AML-193 (cell line): ENCODE measurements at places on chromosomes 5 and 9.

DNA sequence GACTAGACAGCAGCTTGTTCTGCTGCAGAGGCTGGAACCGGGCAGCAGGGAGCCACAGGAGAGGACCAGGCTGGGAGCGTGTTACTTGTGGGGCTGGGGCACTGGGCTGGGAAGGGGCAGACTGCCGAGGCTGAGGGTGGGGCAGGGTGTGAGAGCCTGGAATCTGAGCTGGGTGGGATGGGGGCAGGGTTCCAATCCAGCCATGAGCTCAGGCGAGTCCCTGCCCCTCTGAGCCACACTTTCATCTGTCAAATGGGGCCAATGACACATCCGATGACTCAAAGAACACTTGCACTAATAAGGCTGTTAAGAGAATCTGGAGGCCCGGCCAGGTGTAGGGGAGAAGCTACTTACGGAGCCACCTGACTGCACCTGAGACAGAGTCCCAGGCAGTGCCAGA is 18.7 kb upstream of the WDR38 start:
- DNase-seq = no peak

DNA sequence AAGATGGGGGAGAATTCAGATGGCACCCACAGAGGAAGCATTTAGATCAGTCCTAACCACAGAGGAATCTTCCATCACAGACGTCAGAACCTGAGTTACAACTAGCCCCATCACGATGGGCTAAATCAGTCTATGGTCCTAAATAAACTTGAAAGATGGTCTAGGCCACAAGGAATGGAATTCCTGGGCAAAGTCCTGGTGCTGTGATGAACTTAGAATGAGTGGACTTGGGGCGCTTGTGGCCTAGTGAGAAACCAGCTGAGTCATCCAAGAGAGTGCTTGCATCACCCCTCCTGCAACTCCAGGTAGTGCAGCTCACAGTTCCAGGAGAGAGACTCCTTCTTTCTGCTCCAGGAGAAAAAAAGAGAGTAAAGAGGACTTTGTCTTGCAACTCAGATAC is 722.9 kb upstream of the RGMB start:
- no peak for DNase-seq

DNA sequence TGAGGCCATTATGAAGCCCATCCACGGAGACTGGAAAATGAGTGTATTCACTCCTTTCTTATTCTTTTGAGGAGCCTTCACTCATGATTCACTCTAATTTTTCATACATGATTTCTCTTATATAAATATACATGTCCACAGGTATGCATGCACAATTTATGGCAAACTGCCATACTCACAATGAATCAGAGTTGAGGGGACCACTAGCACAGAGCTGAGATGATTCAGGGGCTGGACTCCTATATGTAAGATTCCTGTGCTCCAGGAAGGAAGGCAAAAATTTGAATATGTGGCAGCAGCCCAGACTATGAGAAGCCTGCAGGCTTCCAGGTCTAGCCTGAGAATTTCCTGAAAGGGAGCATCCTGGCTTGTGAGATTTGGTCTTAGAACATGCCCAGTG is 484.6 kb downstream of the PRELID2 start:
- DNase-seq = no peak

- DNase-seq = peak; percentile 19
These were observed 86.5 kb upstream of the CCDC112 start for GRCh38 chr5:115382989-115383388.

DNA sequence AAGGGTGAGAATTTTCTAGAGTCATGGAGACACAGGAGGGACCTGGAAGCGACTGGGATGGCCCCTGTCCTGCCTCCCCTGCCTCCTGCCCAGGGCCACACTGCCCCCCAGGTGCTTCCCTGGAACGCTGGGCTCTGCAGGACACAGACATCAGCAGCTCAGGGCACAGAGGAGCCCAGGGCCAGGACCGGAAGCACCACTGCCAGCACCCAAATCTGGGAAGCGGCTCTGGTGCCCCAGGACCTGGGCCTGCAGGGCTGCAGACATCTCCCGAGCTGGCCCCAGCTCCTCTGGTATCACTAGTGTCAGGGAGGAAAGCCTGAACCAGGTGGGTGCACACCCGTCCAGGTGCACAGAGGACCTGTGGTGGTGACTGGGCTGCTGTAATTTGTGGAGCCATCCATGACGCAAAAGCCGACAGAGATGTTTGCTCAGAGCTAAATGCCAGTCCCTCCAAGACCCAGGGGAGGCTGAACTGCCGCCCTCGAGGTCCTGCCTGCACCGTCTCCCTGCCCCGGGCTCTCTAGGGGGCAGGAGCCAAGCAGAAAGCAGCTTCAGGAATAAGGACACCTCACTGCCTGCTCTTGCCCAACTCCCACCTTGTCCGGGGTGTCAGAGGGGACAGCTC is 46.0 kb upstream of the SIMC1 start:
- DNase-seq = no peak

- no peak for DNase-seq
These were observed 1964.0 kb upstream of the CDH6 start for GRCh38 chr5:29229461-29229860.

- DNase-seq = no peak
These were observed 560 bp downstream of the SCAI start for GRCh38 chr9:125142560-125143376.

DNA sequence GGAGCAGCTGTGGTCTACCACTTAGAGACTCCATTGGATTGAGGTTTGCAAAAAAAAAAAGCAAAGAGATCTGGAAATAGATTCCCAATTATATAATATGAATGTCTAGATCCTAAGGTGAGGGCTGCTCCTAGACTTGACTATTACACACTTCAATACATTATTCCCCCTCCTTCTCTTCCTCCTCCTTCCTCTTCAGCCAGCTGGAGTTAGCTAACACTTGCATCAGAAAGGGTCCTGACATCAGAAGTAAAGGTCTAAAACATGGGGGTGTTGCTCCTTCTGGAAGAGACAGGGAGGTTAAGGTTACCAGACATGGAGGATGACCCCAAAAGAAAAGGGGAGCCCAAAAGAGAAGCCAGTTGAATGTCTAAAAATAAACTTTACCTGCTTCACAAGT is 12.9 kb upstream of the NR3C1 start:
- DNase-seq = no peak

GRCh38 chr5:156393980-156394379 is 67.0 kb downstream of the SGCD start:
- DNase-seq = no peak

GRCh38 chr9:121459513-121459912 is 40.1 kb downstream of the GGTA1 start:
- DNase-seq = no peak

GRCh38 chr9:131709771-131710431 is 30.0 kb downstream of the RAPGEF1 start:
- no peak for DNase-seq

DNA sequence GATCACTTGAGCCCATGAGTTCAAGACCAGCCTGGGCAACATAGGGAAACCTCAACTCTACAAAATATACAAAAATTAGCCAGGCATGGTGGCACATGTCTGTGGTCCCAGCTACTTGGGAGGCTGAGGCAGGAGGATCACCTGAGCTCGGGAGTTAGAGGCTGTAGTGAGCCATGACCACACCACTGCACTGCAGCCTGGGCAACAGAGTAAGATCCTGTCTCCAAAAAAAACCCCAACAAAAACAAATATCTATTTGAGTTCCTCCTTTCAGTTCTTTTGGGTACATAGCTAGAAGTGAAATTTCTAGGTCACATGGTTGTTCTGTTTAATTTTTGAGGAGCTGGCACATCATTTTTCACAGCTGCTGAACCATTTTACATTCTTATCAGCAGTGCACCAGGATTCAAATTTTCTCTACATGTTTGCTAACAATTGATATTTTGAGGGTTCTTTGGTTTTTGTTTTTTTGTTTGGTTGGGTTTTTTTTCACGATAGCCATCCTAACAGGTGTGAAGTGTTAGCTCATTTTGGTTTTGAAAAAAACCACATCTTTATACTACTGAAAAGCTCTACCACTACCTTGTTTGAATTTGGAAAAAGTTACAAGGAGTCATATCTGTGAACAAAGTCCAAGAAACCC is 176.9 kb upstream of the SLC12A2 start:
- no peak for DNase-seq

- peak; percentile 57 for DNase-seq
These were observed 12.1 kb downstream of the OR2V2 start for GRCh38 chr5:181159286-181160151.

- DNase-seq = peak; percentile 42
These were observed 5.4 kb upstream of the TIFAB start for GRCh38 chr5:135457424-135458071.

DNA sequence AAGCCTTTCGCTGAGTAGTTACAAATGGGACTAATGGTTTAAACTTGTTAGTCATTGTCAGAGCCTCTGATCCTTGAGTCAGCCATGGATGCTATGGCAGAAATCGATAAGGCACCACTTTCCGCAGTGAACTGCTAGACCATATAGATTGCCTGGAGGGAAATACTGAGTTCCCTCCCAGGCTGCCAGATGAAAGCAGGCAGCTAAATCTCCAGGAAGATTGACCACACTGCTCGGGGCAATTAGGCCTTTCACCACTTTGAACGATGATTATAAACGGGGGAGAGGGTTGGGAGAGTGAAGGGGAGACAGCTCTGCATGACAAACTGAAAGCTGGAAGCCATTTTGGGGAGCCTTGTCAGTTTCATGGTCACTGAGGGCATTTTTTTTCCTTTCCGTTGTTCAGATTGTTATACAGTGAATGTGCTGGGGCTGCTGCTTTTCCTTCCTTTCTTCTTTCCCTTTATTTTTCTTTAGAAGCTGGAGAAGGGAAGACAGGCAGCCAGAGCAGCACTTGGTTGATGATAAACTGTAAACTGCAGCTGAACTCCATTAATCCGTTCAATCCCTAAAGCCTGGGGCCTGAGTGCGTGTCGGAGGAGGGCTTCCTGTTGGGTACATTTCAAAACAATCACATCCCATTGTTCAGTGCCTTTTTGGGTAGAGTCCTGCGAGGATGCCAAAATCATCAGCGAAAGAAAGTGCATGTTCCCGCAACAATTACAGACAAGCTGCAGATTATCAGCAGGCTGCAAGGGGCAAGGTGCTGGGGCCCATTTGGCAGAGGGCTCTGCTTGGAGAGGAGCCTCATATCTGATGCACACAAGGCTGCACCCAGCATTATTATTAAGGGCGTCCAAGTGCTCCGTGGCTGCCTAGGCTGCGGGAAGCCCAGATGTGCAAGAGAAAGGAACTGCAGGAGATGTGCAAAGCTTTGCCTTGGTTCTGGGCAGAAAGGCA is 308.4 kb downstream of the PSAT1 start:
- DNase-seq = no peak

DNA sequence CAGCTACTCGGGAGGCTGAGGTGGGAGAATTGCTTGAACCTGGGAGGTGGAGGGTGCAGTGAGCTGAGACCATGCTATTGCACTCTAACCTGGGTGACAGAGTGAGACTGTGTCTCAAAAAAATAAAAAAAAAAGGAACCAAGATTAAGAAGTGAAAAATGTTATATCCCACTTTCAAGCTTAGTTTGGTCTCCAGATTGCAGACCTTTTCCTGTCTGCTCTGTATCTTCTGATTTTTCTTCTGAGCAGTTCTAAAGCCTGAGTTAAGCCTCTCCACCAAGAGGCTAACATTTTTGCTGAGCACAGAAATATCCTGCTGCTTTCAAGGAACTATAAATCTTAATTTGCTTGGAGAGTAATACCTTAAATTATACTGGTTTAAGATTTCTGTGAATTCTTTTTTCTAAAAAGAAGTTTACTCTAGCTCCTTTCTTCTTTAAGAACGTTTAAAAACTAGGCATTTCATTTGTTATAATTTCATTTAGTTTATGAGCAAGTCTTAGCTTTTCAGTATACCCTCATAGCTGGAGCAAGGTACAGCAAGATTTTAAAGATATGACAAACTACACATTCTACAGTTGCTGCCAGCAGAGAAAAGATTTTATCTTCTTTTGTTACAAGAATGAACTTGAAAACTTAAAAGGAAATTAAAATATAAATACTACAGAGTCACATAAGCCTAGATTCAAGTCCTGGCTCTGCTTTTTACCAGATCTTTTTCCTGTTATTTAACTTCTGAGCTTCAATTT is 55.0 kb downstream of the GARNL3 start:
- no peak for DNase-seq

GRCh38 chr5:91059409-91059808 is 323.7 kb downstream of the ARRDC3 start:
- DNase-seq = no peak

DNA sequence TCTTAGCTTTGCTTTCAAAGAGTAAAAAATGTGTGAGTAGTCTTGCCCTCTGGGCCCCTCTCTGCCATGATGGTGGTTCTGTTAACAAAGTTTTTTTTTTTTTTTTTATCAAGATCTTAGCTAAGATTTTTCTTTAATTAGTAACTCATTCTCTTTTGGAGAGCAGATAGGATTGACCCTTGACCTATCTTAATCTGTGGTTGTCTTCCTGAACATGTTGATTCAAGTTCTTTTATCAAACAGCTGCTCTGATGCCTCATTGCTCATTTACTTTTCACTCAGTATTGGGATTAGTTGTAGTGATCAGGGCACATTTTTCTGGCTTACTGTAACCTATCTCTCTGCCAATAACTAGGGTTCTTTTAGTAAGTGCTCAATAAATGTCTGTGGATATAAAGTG is 106.3 kb downstream of the PCSK5 start:
- no peak for DNase-seq

DNA sequence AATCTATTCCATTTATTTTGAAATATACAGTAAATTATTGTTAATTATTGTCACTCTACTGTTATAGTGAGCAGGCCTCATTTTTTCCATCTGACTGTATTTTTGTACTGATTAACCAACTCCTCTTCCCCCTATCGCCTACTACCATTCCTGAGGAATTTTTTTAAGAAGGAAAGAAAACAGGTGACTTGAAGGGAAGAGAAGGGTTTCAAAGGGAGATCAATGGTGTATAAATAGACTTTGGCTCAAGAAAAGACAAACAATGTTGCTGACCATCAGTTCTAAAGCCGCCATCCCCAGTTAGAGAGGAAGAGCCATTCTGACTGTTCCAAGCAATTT is 69.7 kb downstream of the BAAT start:
- no peak for DNase-seq

DNA sequence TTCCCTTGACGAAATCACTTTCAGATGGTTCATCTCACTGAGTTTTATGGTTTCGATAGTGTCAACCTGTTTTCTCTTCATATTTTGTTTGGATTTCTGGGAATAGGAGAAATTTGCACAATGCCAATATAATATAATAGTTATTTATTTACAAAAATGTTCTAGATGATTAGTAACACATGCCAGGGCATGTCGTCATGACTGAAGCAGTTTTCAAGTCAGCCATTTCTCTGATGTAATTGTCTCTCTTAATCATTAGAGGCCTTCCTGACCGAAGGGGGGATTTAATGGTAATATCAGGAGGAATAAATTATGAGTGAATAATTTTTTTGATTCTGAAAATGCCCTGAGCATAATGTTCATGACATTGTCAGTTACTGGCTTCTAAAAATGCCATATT is 246.5 kb upstream of the ATP10B start:
- no peak for DNase-seq
